ENCODE measurements at places on chromosomes 13 and 19.

DNA sequence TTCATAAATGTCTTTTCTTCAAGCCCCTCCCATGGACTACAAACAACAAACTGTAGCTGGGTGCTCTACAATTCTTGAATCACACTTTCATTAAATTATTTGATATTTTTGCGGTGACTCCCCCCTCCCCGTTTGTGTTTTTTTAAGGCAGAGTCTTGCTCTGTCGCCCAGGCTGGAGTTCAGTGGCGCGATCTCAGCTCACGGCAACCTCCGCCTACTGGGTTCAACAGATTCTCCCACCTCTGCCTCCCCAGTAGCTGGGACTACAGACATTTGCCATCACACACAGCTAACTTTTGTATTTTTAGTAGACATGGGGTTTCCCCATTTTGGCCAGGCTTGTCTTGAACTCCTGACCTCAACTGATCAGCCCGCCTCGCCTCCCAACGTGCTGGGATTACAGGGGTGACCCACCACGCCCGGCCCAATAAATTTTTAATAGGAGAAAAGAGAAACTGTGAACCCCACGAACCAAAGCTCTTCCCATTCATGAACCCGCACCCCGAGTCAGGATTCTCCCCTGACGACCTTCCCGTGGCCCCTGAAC, 703 bp downstream of the ZNF506 start:
- DNase-seq, result no peak

DNA sequence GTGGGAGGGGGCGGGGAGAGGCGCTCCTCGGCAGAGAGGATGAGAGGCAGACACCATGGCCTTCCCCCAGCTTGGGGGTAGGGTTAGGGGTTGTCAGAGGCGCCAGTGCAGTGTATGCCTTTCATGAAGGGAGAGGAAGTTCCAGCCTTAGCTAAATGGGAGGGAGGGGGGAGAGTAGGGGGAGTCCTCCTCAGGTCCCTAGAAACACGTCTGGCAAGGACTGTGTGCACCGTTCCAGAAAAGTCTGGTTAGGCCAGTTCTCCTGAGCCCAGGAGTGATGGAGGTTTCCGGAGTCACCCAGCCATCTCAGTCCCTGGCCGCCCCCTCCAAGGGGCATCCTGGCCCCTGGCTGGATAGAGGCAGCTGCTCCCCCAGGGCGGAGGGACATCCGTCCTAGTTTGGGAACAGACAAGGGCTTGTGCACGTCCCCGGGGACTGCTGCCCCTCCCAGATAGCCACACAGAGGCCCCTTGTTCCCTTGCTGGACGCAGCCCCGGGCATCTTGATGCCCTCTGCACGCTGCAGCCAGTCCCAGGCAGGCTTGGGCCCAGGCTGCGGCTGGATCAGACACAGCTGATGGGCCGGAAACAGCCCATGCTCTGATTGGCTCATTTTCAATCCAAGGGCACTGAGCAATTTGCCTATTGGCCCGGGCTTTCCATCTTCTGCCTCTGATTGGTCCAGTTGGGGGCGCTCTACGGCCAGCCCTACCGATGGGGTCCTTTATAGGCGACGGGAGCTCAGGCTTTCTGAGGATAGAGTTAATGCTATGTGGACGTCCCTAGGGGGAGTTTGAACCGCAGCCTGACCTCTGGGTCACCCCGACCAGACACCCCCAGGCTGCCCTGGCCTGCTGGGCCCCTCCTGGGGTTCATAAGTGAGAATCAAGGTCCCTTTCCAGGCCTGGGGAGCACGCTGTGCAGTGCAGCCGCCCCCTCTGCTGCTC, 3.8 kb downstream of the S1PR2 start:
- no peak for DNase-seq

DNA sequence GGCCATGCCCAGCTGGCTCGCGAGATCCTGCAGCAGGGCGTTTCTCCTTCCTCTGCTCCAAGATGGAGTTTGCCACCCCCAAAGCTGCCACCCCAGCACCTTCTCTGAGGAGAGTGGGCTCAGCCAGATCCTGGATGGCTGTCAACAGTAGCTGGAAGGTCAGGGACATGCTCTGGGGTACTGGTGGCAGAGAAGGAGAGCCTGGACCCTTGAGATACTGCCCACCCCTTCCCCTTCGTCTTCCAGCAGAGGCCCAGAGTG, 11.6 kb downstream of the IRGC start:
- no peak for DNase-seq

DNA sequence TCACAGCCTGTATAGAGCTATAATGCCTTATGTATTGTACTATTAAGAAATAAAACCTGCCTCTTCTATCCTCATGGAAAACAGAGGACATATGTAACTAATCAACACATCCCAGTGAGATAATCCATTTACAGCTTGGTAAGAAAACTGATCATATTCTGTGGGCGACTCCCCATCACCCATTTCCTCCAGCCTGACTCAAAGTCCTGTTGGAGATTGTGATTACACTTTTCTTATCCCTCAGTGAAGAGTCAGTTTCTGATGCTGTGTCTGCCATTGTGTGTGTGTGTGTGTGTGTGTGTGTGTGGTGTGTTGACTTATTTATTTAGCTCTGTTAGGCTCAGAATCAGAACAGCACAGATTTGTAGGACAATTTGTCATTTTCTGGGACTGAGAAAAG, 212.8 kb downstream of the FGF9 start:
- no peak for DNase-seq

GRCh38 chr19:50377517-50377916, 1.3 kb downstream of the NR1H2 start:
- no peak for DNase-seq

DNA sequence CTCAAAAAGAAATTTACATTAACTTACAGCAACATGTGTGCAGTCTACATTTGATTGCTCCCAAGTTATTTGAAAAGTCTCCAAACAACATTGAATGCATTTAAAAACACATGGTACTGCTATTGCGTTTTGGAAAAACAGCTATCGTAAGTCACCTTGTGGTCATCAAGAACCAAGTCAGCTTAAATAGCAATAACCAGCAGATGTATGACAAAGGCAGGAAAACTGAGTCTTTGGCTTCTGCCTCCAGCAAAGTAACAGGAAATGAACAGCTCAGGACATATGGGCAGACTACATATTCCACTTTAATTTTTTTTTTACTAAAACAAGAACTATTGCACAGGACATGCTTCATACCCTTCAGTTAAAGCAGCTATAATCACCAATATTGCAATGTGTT, 580.6 kb upstream of the SPRY2 start:
- DNase-seq, result no peak

GRCh38 chr19:41328157-41328841, 18.3 kb downstream of the CCDC97 start:
- no peak for DNase-seq

- no peak for DNase-seq
These were observed 17.1 kb upstream of the DPY19L3 start for GRCh38 chr19:32388393-32388855.

GRCh38 chr13:112651750-112652511, 37.9 kb upstream of the ATP11A start:
- DNase-seq, result no peak

GRCh38 chr13:95801825-95802224, 124.9 kb downstream of the DNAJC3 start:
- DNase-seq, result no peak

DNA sequence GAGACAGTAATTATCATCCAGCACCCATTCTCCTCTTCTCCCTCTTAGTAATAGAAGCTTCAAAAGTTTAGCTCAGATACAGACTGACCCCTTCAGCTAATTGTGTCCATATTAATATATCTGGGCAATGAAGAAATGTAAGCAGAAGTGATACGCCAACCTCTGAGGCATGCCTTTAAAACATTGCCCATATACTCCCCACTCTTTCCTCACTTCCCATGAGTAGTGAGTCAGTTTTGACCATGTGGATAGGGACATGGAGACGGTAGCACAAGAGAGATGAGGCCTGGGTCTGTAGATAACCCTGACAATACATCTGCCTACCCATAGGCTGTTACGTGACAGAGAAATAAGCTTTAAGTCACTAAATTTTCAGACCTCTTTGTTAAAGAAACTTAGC, 147.6 kb downstream of the KCTD12 start:
- no peak for DNase-seq

DNA sequence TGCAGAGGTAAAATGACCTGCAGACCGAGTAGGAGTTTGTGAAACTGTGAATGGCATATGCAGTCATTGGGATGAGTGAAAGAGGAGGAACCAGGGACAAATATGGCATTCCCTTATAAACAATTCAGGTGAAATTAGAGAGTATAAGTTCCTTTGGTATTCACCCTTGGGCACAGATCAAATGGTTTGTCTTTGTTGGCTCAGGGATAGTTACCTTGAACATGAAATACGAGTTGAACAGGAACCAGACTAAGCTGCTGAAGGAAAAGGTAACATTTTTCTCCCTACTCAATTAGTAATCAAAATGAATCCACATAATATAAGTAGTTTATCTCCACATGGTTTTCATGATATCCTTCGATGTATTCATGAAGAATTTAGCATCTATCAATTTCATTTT, 50.5 kb downstream of the SLITRK1 start:
- DNase-seq, result no peak

DNA sequence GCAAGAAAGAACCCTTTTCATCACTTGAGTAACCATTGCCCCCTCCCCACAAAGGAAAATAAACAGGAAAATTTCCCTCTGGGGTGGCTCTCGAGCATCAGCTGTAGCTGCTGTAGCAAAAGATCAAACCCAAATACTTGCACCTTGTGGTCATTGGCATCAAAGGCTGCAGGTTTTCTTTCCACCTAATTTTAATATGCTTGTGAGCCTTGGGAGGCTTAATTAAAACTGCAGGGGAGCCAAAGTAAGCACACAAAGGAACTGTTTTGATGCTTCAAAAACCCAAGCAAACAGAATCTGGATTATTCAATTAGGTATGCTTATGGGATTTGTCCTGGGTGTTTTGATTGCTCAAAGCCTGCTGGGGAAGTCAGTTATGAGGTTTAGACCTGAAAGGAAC, 119.5 kb downstream of the SHISA2 start:
- no peak for DNase-seq

- no peak for DNase-seq
These were observed 209.8 kb downstream of the POU4F1 start for GRCh38 chr13:78393286-78394142.

- no peak for DNase-seq
These were observed 34.2 kb downstream of the TSHZ3 start for GRCh38 chr19:31314849-31315629.

GRCh38 chr19:7898967-7899366, 4.7 kb upstream of the MAP2K7 start:
- no peak for DNase-seq
